ENCODE measurements at places on chromosomes 13 and 19. TPM values are rescaled to one million over a fixed set of nuclear protein-coding genes. Genes with fewer than 3 reads are reported as not detected.

- no peak overlapping the region for H3K27ac ChIP-seq
- no peak for DNase-seq
- H3K36me3 ChIP-seq = no peaks in the 10 kb centered on the region
- H3K27me3 ChIP-seq = no peaks in the 10 kb centered on the region
- H3K4me3 ChIP-seq = no peak overlapping the region
These were observed 68.8 kb upstream of the TSHZ3 start for GRCh38 chr19:31418055-31418454.

DNA sequence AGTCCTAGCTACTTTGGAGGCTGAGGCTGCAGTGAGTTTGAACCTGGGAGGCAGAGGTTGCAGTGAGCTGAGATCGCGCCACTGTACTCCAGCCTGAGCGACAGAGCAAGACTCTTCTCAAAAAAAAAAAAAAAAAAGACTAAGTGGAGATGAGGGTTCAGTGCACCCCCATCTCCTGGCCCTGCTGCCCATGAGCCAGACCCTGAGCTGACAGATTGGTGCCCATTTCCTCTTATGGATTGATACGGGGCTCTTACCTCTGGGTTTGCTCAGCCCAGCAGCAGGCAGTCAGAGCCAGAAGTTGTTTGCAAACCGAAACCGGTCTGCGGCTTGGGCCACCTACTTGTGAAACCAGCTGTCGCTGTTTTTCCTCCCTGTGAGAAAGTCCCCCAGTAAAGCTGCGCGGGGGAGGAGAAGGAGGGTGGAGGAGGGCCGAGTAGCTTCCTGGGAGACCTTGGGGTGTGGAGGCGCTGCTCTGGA lies 36.9 kb downstream of the ARRDC2 start:
- H3K4me1 ChIP-seq = peaks cover 5% of the 10 kb centered on the region
- peaks cover 9% of the 10 kb centered on the region for H3K27me3 ChIP-seq
- H3K4me3 ChIP-seq = no peak overlapping the region
- H3K27ac ChIP-seq = no peak overlapping the region
- DNase-seq = no peak

The PALM gene
- polyA plus RNA-seq = 3.9 TPM

The NMRK2 gene
- not detected for polyA plus RNA-seq

The FARSA gene
- 55.3 TPM for polyA plus RNA-seq

The PODNL1 gene
- polyA plus RNA-seq = 0.32 TPM

DNA sequence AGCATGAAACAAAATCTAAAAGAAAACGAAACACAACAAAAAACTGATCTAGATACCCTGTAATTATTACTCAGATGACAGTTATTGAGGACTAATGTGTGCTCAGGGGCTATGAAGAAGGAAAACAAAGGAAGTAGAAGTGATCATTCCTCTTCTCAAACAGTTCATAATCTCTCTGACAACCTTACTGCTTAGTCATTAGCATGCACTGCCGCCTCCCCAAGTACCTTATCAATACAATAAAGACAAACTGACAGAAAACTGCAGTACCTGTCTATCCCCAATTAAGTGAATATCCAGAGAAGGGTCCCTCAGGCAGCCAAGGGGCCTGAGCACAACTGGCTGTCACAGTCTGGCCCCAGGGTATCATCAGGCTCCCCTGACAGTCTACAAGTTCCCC lies 22.0 kb upstream of the POU4F1 start:
- no peaks in the 10 kb centered on the region for H3K27me3 ChIP-seq
- no peak for DNase-seq
- H3K36me3 ChIP-seq = peaks cover 4% of the 10 kb centered on the region
- no peak overlapping the region for H3K27ac ChIP-seq
- H3K4me1 ChIP-seq = no peaks in the 10 kb centered on the region

DNA sequence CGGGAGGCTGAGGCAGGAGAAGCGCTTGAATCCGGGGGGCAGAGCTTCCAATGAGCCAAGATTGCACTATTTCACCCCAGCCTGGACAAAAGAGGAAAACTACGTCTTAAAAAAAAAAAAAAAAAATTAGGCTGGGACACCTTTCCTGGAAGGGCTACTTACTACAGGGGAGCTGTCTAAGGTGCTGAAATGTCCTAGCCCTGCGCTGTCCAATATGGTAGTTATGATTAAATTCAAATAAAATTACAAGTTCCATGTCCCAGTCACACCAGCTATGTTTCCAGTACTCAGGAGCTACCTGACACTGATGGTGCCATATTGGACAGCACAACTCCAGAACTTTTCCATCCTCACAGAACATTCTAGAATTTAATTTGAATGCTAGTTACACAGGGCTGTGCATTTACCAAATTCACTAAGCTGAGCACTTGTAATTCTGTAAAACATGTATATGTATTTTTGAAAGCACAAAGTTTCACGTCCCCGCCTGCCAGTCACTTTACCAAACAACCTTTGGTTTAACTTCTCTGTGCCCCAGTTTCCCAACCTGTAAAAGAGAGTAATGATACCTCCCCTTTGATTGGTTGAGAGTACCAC lies 9.2 kb upstream of the ZSCAN22 start:
- DNase-seq = peak; percentile 38
- no peak overlapping the region for H3K27ac ChIP-seq
- H3K4me3 ChIP-seq = no peak overlapping the region
- H3K4me1 ChIP-seq = no peaks in the 10 kb centered on the region
- no peaks in the 10 kb centered on the region for H3K27me3 ChIP-seq

The ACTMAP gene
- 5.2 TPM for polyA plus RNA-seq

- H3K36me3 ChIP-seq = peaks cover 4% of the 10 kb centered on the region
- no peaks in the 10 kb centered on the region for H3K4me1 ChIP-seq
- no peaks in the 10 kb centered on the region for H3K27me3 ChIP-seq
- no peak overlapping the region for H3K27ac ChIP-seq
- DNase-seq = no peak
These were observed 32.6 kb downstream of the TFDP1 start for GRCh38 chr13:113616991-113617749.

- H3K27me3 ChIP-seq = no peaks in the 10 kb centered on the region
- H3K27ac ChIP-seq = no peak overlapping the region
- peaks cover 19% of the 10 kb centered on the region for H3K4me1 ChIP-seq
- no peak overlapping the region for H3K4me3 ChIP-seq
These were observed 15.0 kb downstream of the EPS15L1 start for GRCh38 chr19:16456652-16457194.

DNA sequence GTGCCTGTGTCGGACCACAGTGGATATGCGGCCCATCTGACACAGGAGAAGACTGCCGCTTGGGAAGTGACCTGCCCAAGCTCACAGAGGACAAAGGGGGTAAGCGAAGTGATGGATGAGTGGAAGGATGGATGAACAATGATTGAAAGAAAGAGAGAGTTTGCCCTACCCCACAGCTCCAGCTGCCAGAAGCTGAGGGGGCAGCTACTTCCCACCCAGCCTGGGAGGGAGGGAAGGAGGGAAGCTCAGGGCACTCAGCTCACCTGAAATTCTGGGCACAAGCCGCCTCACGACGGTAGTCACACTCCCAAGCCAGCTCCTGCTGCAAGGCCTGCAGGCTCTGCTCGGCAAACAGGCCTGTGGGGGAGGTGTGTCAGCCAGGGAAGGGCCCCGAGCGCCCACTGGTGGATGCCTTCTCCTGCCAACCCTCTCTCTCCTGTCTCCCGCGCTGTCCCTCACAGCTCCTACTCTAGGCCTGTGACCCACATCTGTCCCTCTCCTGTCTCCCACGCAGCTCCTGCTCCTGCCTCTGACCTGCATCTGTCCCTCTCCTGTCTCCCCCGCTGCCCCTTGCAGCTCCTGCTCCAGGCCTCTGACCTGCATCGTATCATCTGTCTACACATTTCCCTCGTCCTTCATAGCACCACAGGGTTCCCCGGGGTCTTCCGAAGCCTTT lies 12.0 kb upstream of the NUMBL start:
- H3K27ac ChIP-seq = no peak overlapping the region
- H3K36me3 ChIP-seq = peaks cover 9% of the 10 kb centered on the region
- H3K27me3 ChIP-seq = no peaks in the 10 kb centered on the region
- H3K4me1 ChIP-seq = no peaks in the 10 kb centered on the region
- H3K4me3 ChIP-seq = no peak overlapping the region

DNA sequence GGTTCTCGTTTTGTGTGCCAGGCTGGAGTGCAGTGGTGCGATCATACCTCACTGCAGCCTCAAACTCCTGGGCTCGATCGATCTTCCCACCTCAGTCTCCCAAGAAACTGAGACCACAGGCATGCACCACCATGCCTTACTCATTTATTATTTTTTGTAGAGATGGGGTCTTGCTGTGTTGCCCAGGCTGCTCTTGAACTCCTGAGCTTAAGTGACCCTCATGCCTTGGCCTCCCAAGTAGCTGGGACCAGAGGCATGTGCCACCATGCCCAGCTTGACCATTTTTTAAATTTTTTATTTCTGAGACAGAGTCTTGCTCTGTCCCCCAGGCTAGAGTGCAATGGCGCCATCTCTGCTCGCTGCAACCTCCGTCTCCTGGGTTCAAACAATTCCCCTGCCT lies 10.2 kb upstream of the GNA11 start:
- H3K27me3 ChIP-seq = no peaks in the 10 kb centered on the region
- DNase-seq = no peak
- H3K36me3 ChIP-seq = no peaks in the 10 kb centered on the region
- no peaks in the 10 kb centered on the region for H3K4me1 ChIP-seq
- H3K27ac ChIP-seq = no peak overlapping the region

- no peak overlapping the region for H3K27ac ChIP-seq
- H3K36me3 ChIP-seq = peaks cover 9% of the 10 kb centered on the region
- no peak for DNase-seq
- H3K4me1 ChIP-seq = no peaks in the 10 kb centered on the region
These were observed 179.3 kb downstream of the KDM4B start for GRCh38 chr19:5147978-5148793.

DNA sequence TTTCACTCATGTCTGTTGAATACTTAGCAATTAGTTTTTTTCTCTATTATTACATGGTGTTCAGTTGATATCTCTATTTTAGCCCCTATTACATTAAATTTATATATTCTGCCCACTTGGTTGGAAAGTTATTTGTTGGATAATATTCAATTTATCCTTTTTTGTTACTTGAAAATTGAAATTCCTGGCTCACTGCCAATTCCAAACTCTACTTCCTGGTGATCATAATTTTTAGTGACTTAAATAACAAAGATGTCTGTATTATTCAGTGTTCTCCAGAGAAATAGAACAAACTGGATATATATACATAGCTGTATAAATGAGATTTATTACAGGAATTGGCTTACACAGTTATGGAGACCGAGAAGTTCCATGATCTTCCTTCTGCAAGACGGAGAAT lies 93.6 kb downstream of the GPC5 start:
- H3K27me3 ChIP-seq = no peaks in the 10 kb centered on the region
- H3K4me1 ChIP-seq = no peaks in the 10 kb centered on the region
- no peak overlapping the region for H3K27ac ChIP-seq
- no peak for DNase-seq
- H3K4me3 ChIP-seq = no peak overlapping the region

DNA sequence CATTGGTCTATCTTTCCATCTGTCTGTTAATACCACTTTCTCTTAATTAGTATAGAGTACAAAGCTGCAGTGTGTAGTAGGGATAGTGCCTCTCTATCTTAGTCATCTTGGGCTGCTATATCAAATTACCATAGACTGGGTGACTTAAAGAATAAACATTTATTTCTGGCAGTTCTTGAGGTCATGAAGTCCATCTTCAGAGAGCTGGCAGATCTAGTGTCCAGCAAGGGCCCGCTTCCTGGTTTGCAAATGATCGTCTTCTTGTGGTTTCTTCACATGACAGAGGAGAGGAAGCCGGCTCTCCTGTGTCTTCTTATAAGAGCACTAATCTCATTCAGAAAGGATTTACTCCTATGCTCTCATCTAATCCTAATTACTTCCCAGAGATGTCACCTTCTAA lies 6.1 kb downstream of the ZNF700 start:
- H3K27me3 ChIP-seq = no peaks in the 10 kb centered on the region
- DNase-seq = no peak
- peaks cover 2% of the 10 kb centered on the region for H3K4me1 ChIP-seq
- H3K4me3 ChIP-seq = no peak overlapping the region

DNA sequence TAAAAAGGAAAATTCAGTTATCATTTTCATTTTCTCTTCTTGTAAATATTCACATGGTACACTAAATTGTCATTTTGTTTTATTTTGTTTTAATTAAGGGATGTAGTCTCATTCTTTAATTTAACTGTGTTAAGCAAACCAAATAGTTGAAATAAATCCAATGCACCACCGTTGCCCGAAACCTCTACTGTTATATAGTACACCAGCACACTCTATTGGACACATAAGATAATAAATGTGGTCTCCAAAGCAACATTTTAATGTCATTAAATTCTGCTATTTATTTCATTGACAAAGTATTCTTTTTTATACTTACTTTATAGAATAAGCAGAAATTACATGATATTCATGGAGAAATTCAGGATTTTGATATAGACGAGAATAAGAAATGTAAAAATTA lies 156.4 kb upstream of the FREM2 start:
- no peak overlapping the region for H3K4me3 ChIP-seq
- no peaks in the 10 kb centered on the region for H3K36me3 ChIP-seq
- peaks cover 2% of the 10 kb centered on the region for H3K27me3 ChIP-seq
- H3K4me1 ChIP-seq = no peaks in the 10 kb centered on the region
- H3K27ac ChIP-seq = no peak overlapping the region
- no peak for DNase-seq

GRCh38 chr19:5880604-5881078 lies 10.3 kb upstream of the FUT5 start:
- H3K27ac ChIP-seq = no peak overlapping the region
- H3K4me1 ChIP-seq = no peaks in the 10 kb centered on the region
- DNase-seq = no peak
- no peak overlapping the region for H3K4me3 ChIP-seq

GRCh38 chr13:107482688-107483087 lies 732.6 kb downstream of the LIG4 start:
- H3K4me3 ChIP-seq = no peak overlapping the region
- H3K36me3 ChIP-seq = no peaks in the 10 kb centered on the region
- H3K27me3 ChIP-seq = no peaks in the 10 kb centered on the region
- no peak for DNase-seq

The CACNA1A gene
- polyA plus RNA-seq = 0.17 TPM

DNA sequence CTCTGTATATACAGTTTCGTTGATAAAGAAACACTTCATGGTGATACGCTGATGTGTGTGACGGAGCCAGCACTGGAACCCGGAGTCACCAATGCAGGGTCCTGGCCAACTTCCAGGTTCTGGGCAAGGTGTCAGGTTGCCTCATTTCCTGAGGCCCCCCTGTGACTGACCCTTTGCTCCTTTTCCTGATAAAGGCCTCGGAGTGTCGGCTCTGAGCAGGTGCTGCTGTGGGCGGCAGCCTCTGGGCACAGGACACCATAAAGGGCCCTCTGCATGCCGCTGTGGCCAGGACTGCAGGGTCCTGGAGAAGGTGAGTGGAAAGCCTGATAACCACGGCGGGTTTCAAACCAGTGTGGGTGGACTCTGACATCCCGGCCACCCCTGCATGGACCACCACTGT lies 17.3 kb upstream of the MYDGF start:
- peaks cover 52% of the 10 kb centered on the region for H3K36me3 ChIP-seq
- H3K4me1 ChIP-seq = no peaks in the 10 kb centered on the region
- H3K27me3 ChIP-seq = no peaks in the 10 kb centered on the region
- DNase-seq = no peak
- no peak overlapping the region for H3K4me3 ChIP-seq
